Activated gamma-delta T cell treated with anti-CD3 and anti-CD28 coated beads, Interleukin-2, amount 50 U/mL, for 16 hours (primary cell): ENCODE measurements at places on chromosomes 2 and 18.

- DNase-seq = no peak
These were observed 622.3 kb upstream of the ACVR2A start for GRCh38 chr2:147222506-147222905.

- DNase-seq = no peak
These were observed 211.4 kb upstream of the SALL3 start for GRCh38 chr18:78768221-78768620.

DNA sequence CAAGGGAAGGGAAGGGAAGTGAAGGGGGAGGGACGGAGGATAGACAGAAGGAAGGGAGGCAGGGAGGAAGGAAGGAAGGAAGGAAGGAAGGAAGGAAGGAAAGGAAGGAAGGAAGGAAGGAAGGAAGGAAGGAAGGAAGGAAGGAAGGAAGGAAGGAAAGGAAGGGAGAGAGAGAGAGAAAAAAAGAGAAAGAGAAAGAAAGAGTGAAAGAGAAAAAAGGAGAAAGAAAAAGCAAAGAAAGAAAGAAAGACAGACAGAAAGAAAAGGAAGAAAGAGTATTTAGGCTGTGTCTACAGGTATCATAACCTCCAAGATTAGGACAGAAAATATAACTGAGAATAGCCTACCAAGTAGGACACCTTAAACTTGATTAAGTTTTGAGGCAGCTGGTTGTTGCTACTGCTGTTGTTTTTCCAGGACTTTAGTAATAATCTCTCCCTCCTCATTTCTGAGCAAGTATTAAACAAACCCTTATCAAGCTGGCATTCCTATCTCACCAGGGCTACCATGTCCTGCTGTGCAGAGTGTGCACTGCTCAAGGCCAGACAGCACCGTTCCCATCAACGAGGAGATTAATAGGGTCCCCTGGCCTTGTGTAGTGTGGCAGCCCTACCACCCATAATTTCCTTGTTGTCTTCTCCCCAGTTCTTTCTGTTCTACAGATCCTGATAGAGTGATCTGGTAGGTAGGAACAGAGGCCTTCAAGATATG, 90.5 kb upstream of the FHL2 start:
- no peak for DNase-seq

DNA sequence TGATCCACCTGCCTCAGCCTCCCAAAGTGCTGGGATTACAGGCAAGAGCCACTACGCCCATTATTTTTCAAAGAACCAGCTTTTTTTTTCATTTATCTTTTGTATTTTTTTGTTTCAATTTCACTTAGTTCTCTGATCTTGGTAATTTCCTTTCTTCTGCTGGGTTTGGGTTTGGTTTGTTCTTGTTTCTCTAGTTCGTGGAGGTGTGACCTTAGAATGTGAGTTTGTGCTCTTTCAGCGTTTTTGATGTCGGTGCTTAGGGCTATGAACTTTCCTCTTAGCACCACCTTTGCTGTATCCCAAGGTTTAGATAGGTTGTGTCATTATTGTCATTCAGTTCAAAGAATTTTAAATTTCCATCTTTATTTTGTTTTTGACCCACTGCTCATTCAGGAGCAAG, 86.7 kb upstream of the MSTN start:
- DNase-seq = no peak

- DNase-seq = no peak
These were observed 15.5 kb downstream of the PXDN start for GRCh38 chr2:1728821-1729220.

GRCh38 chr2:76977846-76978727, 544.1 kb downstream of the LRRTM4 start:
- DNase-seq = no peak

DNA sequence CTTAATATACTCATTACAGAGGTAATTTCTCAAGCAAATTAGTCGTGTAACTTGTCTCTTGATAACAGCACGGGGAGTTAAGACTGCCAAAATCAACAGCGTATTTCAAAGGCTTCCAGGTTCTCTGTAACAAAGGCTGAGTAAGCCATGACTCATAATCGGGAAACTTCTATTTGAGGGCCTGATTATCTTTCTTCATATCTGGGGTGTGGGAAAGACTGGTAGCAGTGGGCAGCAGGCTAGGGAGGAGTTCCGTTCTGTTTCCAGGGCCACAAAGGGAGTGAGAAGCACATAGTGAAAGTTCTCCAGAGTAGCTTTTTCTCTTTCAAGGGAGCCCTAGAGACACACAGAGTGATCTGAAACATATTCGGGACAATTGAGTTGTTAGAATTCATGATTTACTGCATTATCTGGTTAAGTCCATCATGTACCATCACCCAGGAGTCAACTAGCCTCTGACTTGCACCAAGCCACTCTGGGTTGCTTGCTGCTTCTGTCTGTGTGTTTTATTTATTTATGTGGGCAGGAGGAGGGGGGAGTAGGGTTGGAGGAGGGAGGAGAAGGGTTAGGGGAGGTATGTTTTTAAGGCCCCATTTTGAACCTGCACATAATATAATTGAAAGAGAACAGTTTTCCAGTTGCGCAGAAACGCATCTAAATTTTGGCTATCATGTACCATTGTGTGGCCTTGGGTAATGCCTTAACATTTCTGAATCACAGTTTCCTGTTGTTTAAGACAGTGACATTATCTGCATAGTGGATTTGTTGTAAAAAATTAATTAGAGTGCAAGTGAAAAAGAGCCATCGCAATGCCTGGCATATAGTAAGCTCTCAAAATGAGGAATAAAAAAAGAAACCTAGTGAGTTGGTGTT, 80.5 kb upstream of the ITPRID2 start:
- no peak for DNase-seq

- no peak for DNase-seq
These were observed 318.2 kb downstream of the GALNT13 start for GRCh38 chr2:154189953-154190352.

GRCh38 chr2:120999377-121000097, 263.9 kb downstream of the GLI2 start:
- no peak for DNase-seq

- DNase-seq = no peak
These were observed 11.2 kb upstream of the GALM start for GRCh38 chr2:38654528-38655381.

GRCh38 chr18:70513502-70514171, 224.8 kb downstream of the SOCS6 start:
- no peak for DNase-seq

- no peak for DNase-seq
These were observed 97.9 kb downstream of the SH3BP4 start for GRCh38 chr2:235049719-235050118.

GRCh38 chr18:39838831-39839230, 2116.2 kb upstream of the PIK3C3 start:
- no peak for DNase-seq

- DNase-seq = no peak
These were observed 9.8 kb downstream of the RMDN2 start for GRCh38 chr2:37934591-37935513.

- no peak for DNase-seq
These were observed 134.3 kb upstream of the TACR1 start for GRCh38 chr2:75333646-75334045.

- DNase-seq = no peak
These were observed 243.6 kb downstream of the OSR1 start for GRCh38 chr2:19114754-19115231.

DNA sequence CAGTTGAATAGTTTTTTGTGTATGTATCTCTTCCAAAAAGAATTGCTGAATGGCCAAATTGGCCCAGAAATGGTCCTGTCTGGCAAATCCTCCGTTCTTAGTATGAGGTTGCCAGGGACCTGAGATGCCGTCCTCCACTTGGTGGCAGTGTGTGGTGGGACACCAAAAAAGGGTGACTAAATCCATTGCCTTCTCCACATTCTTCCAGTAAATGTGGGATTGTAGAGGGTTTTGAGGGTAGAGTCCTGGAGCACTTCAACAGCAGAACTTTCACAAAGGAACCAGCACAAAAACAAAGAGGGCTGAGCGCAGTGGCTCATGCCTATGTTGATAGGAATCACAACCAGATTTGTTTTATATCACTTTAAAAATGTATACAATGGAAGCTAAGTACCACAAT, 199.9 kb downstream of the BCL2 start:
- DNase-seq = no peak

DNA sequence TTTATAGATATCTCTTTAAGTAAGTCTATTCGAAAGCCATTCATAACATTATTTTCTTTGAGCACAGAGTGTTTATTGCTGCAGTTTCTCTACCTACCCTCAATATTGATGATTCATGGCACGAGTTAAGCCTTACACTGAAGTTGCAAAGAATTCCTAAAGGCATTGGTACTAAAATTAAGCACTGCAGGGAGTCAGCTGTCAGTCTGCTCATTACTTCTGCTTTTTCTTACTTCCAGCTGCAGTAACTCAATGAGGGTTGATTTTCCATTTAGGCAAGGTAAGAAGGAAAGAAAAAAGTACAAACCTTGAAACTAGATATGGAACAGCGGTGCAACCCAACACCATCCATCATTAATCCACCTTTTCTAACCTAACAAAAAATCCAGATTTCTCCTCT, 65.2 kb downstream of the RNF152 start:
- DNase-seq = no peak

GRCh38 chr2:27715318-27716210, 51.9 kb downstream of the SLC4A1AP start:
- DNase-seq = no peak

GRCh38 chr2:35997488-35997887, 358.1 kb upstream of the CRIM1 start:
- DNase-seq = no peak
